ENCODE measurements at places on chromosomes 13 and 19.
A peak's percentile ranks its signal among the peaks of the same experiment; 100 is the strongest.

DNA sequence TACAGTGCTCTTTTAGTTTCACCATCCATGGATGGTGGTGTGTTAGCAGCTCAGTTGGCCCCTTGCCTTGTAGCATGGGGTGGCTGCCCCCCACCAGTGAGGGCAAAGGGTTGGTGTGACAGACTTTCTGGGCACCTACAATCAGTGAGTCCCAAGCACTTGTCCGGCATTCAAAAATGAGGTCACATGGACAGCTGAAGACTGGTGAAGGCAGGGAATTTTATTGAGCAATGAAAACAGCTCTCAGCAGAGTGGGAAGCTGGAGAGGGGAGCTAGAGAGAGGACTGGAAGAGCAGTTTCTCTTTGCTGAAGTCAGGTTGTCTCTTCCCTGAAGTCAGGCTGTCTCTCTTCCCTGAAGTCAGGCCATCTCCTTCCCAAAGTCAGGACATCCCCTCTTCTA lies 1053.2 kb downstream of the SLITRK1 start:
- no peak for DNase-seq

- DNase-seq = no peak
Measured at GRCh38 chr13:113342820-113343691, 20.9 kb downstream of the GRTP1 start.

DNA sequence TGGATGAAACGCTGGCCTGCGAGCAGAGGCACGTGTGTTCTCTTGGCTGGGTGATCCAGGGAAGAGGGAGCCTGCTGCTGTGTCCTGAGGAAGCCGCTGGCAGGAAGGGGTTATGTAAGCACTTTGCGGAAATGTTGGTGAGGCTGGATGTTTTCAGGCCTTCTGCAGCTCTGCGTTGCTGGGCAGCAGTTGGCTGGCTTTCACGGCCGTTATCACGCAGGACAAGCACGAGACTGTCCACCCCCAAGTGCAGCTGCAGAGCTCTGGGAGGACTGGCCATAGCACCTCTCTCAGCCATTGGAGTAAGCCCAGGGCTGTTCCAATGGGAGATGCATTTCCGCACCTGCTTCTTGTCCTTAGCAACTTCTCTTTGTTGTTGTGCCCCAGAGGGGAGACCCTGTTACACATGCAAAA lies 146.9 kb upstream of the SOX21 start:
- DNase-seq = no peak

- DNase-seq = no peak
Measured at GRCh38 chr13:46672338-46673090, 119.5 kb downstream of the LRCH1 start.

DNA sequence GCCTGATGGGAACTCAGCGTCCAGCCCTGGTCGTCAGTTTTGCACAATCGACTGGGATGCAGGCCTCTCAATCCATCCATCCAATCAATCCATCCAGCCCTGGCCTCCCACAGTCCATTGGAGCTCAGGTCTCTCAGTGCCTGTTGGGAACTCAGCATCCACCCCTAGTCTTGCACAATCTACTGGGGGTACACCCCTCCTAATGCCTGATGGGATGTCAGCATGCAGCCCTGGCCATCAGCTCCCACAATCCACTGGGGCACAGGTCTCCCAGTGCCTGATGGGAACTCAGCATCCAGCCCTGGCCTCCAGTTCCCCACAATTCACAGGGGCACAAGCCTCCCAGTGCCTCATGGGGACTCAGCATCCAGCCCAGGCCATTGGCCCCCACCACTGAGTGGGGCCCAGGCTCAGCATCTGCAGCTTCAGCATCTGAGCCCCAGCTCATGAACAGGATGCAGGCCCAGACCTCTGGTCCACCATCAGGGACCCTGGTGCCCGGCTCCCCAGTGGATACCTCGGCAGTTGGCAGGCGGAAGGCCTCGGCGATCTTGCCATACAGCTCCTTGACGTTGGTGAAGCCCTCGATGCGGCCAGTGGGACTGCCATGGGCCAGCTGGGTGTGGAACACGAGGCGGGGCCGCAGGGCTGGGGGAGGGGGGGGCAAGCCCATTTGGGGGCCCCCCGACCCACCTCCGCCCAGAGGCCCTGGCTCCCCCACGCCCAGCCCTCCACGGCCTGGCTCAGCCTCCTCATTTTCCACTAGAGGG lies 7.2 kb upstream of the PTGER1 start:
- no peak for DNase-seq

- no peak for DNase-seq
Measured at GRCh38 chr13:40975441-40975840, 43.7 kb downstream of the ELF1 start.

GRCh38 chr13:90839061-90839460 lies 508.4 kb upstream of the MIR17HG start:
- no peak for DNase-seq

GRCh38 chr13:113889467-113889866 lies 25.6 kb upstream of the GAS6 start:
- no peak for DNase-seq

DNA sequence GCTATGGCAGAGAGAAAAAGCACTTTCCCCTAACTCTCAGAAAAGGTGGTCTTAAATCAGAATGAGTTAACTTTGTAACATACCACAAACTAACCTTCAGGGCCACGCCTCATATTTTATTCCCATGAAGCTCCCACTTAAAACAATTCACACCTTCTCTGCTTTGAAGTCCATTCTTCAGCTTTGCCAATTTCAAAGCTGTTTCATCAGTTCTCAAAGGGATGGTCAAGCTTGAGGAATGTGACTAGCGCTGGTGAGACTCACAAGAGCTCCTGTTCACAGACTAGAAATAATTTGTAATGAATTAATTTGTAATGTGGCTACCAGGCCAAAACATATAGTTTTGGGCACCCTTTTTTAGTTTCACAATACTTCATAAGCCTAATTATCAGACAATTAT lies 68.2 kb downstream of the STK24 start:
- no peak for DNase-seq

GRCh38 chr13:75566658-75567057 lies 17.1 kb downstream of the UCHL3 start:
- DNase-seq = no peak

DNA sequence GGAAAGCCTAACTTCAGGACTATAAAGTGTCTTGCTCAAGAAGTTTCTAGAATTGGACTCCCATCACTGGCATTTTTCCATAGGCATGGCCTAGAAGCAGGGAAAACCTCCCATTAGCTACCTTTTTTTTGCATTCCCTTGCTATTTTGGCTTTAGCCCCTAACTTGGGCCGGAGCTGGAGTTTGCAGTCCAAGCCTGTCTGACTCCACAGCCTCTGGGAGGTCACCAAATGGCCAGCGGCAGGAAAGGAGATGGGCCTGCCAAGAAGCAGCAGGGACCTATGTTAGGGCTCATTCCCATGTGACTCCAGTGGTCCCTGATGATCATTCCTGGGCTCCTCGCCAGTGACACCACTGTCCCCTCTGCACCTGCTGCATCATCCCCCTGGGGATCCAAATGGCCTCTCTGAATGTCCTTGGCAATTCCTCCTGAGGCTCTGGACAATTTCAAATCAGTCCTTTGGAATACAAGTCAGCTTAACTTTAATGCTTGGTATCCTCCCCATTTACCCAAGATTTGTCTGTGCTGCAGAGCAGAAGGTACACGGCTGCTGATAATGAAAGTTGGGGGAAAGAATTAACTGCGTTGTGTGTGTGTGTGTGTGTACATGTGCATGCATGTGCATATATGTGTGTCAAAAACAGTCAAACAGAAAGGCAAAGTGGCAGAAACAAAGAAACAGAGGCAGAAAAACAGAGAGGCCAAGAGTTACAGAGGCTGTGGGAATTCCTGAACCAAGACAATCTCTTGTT lies 69.8 kb upstream of the SERP2 start:
- DNase-seq = no peak

GRCh38 chr19:3434630-3435553 lies 45.4 kb downstream of the SMIM24 start:
- peak; percentile 65 for DNase-seq

GRCh38 chr19:17205237-17206140 lies 9.7 kb upstream of the USE1 start:
- DNase-seq = no peak

DNA sequence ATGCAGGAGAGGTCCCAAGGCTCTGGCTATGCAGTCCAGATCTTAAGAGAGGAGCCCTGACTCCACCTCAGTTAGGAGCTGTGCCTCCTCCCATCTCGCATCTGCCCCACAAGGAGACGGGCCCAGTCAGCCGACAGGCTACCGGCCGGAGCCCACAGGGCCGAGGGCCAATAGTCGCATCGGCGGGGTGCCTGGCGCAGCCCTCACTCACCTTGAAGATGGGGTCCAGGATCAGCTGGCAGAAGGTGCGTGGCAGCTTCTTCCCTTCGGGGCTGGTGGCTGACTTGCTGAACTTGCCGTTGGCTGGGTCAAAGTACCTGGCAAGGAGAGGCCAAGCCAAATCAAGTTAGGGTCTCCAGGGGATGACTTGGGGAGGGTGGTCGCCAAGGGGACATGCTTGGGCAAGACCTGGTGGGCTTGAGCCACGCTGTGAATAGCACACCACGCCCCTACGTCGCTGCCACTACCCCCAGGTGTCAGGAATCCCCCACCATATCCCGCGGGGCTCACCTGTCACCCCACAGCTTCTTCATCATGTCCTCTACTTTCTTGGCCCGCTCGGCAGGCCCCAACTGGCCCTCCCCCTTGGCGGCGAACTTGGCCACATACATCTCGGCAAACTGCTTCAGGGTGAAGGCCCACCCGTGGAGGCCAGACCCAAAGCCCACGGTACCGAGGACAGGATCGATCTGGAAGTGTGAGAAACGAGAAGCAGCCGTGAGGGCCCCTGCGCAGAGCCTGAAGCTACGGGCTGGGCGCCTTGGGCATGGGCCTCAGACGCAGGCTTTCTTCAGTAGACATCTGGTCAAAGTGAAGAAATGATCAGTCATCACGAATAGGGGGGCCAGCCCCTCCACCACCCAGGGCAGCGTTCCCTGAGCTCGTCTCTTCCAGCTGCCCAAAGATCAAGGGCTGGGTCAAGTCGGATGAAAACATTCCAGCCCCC lies 3.3 kb downstream of the EEF2 start:
- DNase-seq = no peak

DNA sequence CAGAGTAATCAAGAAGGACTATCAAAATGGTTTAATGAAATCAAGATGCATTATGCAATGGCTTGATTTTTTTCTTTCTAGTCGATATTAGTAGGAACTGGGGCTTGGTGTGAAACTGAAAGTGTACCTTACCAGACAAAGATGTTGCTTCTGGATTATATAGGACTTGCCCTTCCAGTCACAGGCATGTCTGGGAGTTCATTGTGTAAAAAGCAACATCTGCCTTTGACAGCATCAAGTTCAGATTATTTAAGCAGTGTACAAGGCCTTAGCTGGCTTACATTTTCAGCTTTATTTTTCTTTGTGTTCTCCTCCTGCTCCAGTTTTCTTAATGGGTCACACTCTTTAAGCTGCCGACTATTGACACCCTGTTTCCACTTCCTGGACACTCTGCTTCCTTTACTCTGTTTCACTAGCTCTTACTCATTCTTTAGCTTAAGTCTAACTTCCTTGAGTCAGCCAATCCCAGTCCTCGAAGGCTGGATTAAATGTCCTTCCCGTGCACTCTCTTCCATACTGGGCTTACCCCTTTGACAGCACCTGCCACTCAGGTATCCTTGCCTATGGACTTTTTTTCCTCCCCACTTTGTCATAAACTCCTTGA lies 29.4 kb upstream of the OLFM4 start:
- no peak for DNase-seq

DNA sequence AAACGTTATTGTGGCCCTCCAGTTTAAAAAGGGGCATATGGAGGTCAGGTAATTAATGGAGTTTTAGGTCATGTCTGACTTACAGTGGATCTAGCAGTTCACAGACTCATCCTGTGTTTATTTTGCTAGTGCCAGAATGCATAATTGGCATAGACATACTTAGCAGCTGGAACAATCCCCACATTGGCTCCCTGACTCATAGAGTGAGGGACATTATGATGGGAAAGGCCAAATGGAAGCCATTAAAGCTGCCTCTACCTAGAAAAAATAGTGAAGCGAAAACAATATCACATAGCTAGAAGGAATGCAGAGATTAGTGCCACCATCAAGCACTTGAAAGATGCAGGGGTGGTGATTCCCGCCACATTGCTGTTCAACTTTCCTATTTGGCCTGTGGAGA lies 610.7 kb downstream of the SLITRK5 start:
- DNase-seq = no peak

DNA sequence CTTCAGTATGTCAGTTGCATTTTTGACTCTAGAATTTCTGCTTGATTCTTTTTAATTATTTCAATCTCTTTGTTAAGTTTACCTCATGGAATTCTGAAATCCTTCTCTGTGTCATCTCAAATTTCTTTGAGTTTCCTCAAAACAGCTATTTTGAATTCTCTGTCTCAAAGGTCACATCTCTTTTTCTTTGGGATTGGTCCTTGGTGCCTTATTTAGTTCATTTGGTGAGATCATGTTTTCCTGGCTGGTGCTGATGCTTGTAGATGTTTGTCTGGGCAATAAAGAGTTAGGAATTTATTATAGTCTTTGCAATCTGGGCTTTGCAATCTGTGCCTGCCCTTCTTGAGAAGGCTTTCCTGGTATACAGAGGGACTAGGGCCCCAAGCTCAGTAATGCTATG lies 18.5 kb upstream of the KBTBD7 start:
- no peak for DNase-seq

- DNase-seq = no peak
Measured at GRCh38 chr13:104065328-104065727, 999.1 kb upstream of the SLC10A2 start.

DNA sequence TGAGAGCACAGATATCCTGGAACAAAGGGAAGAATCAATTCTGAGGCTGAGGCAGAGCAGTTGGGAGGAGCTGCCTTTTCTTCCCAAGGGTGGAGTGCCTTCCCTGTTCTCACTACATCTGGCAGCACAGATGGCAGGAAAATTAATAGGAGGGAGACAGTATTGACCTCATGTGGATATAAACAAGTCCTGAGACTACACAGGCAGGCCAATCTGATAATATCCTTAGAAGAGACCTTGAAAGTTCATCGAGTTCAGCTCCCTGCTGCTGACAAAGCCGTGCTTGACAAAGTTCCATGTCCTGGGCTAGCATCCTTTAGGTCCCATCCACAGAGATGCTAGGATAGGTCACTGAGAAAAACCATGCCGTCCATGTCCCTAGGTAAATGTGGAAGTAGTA lies 1451.5 kb downstream of the EFNB2 start:
- no peak for DNase-seq

- no peak for DNase-seq
Measured at GRCh38 chr19:45975306-45976070, 1.8 kb upstream of the NOVA2 start.

DNA sequence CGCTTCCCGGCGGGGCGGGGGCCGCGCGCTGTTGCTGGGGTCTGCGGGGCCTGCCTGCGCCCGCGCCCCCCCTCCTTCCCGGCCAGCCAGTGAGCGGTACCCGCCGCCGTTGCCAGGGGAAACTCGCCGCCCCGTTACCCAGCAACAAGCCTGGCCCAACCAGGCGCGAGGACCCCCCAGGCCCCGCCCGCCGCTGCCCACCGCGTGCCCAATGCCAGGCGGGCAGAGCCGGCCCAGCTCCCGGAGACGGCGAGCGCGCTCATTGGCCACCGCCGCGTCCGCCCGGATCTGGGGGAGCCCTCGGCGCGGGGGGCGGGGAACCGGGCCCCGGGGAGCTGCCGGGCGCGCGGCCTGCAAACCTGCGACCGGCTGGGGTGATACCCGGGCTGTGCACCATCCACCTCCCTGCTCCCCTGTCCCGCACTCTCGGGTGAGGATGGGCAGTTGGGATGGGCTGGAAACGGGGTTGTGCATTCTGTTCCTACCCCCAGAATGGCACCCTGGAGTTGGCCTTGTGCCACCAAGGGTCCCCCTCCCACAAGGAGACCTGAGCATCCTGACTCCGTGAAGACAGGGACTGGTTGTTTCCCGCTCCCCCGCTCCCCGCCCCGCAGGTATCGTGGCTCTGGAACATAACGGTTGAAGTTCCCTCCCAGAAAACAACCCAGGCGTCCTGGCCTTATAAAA lies 8.8 kb upstream of the BBC3 start:
- no peak for DNase-seq

Measured in SK-N-MC (cell line).